T47D (cell line): ENCODE measurements at places on chromosomes 3 and 15.

- peak; percentile 46 for DNase-seq
Observed at GRCh38 chr3:196163666-196164493, 47.3 kb downstream of the ZDHHC19 start.

- no peak for DNase-seq
Observed at GRCh38 chr3:31955581-31955980, 25.5 kb downstream of the OSBPL10 start.

DNA sequence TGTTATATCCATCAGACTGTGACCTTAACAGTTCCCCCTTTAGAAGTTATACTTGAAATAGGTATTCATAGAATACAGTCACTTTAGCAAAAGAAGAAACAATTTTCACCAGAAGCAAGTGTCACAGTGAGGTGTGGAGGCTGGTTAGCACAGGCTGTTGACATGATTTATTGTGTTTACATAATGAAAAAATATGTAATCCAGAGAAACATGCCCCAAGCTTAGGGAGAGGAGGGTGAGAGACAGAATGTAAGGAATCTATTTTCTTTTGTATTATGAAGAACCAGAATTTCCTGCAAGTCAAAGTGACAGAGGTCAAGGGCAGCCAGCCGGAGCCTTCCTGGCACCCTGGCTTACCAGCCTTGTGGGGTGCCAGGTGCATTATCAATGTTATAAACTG is 4.0 kb downstream of the IL12A start:
- DNase-seq: peak; percentile 29

DNA sequence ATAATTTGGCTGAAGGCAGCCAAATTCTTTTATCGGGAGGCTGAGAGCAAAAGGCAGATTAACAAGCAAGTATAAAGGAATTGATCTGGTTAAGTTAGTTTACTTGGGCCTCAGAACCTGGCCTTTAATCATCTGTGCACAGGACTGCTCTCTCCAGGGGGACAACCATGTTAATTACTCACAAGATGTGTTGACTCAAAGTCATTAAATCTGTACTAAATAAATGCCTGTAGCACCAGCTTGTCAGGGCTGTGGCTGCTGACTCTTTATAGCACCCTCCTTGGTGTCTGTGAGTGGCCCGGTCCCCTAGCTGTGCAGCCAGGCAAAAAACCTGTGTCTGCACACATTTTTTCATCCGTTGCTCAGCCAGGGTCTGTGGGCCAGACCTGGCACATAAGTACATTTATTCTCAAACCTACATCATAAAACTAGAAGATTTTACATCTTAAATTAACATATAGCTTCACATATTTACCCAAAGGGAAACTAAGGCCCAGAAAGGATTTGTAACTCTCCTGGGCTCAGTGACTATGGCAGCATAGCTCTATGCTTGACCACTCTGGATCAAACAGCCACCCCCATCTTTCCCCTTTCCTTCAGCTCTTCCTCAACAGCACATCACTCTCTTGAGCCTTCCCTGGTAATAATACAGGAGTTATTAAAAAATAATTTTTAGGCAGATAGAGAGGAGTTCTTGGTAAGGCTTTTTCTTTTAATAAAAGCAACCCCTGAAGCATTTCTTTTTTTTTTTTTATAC is 51.4 kb downstream of the NCEH1 start:
- DNase-seq: no peak

DNA sequence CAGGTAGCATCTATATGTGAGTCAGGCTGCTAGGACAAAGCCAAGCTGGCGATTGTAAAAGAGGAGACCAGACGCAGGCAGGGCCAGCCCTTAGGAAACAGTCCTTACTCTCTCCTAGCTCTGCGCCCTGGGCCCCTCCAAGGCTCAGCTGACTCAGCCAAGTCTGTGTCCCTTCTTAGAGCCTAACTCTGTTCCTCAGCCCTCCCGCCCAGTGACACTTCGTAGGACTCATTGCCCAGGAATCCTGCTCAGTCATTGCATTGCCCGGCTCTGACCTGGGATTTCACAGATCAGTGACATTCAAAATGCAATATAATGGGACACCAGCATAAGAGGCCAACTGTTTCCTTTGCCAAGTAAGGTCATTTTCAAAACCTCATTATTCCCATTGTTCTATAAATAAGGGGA is 244.2 kb downstream of the TLE3 start:
- no peak for DNase-seq

DNA sequence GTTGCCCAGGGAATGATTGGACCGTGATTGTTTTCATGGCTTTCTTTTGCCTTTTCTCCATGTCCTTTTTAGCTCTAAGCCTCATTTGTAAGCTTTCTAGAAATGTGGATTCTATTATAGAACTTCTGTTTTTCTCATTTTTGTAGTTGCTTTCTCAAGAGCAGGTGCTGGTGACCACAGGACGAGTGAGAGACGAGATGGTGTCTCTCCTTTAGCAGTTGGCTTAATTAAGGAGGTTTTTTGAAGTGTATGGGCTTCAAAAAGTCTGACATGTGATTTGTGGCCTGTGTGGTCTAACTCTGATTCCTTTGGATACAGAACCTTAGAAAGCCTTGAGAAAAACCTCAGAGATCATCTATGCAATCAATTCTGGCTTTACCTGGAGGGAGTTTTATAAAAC is 292.8 kb downstream of the LPP start:
- DNase-seq: no peak

DNA sequence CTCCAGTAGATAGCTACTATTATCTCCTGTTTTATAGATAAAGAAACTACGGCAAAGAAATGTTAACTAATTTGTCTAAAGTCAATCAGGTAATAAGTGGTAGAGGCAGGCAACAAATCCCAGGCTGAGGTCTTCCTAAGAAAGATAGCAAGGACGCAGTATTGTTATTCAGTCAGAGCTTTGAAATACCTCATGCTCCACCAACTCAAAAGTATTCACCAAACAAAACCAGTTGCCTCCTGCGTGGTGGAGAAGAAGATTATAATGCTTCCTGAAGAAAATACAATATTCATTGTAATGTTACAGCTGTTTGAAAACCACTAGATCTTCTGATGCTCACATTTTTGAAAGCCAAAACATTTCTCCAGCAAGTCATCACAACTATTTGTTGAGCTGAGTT is 138.2 kb upstream of the CNTN4 start:
- no peak for DNase-seq

DNA sequence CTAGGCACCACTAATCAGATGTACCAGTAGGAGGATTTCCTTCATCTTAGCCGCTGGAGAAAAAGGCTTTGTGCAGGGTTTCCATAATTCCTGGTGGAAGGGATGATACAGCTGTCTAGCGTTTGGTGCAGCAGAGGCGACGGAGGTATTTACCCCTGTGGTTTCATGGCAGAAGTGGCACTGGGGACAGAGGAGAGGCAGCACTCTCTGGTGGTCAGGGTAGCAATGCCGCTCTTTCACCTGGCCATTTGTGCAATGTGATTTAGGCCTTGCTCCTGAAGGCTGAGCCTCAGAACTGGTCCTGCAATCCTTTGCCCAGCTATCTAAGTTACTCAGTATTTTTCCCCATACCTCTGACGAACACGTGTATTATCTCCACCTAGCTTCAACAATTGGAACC is 47.1 kb upstream of the BNIP2 start:
- no peak for DNase-seq

DNA sequence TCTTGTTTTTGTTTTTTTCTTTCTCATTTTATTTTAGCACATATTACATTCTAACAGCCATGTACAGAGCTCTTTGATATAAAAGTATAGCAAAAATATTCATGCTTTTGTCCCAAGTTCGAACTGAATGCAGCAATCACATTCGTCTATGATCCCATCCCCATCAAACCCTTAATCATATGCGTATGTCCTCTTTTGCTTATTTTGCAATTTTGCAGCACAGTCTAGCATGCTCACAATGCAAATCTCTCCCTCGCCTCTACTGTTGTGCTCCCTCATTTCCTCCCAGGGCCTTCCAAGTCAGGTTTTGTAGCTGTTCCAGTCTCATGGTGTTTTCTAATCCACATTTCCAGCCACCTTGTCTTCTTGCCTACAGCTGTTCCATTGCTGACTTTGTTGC is 144.6 kb upstream of the VEPH1 start:
- no peak for DNase-seq

DNA sequence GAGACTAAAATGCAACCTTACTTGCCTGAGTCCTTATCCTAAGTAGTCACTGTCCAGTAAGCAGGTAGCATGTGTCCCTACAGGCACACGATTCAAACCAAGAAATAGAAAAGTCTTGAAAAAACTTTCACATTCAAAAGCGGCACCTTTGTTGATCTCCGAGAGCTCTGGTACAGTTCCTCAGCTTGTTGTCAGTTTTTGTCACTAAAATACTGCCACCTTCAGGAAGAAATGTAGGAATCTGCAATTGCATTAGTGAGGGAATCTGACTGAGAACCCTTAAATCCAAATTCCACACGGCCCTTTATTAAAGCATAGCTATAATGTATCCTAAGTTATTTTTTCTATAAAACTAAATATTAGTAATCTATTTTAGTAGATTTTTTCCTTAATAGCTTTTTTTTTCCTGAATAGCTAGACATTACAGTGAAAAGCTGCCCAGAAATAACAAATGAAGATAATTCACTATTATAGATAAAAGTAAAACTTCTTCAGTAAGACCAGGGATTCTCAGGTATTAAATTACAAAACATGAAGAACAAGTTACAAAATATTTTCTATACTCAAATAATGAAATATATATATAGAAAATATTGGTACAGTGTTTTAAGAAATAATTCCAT is 44.0 kb downstream of the CCDC54 start:
- peak; percentile 79 for DNase-seq

DNA sequence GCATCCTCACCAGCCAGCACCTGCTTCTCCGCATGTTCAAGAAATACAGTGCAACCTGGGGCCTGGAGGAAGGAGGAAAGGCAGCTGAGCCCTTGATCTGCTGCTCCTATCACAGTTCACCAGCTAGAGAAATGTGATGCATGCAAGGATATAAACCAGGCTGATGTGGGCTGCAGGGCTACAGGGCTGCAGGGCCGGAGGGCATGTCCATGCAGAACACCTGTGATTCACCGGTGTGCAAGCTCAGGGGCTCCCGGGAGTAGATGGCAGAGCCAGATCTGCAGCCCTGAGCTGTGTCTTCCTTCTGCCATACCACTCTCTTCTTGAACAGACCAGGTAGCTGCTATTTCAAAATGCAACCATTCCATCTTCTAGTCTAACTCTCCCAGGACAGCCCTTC is 84.9 kb downstream of the HMG20A start:
- DNase-seq: no peak

GRCh38 chr3:112875561-112875960 is 28.9 kb upstream of the CD200R1L start:
- no peak for DNase-seq

DNA sequence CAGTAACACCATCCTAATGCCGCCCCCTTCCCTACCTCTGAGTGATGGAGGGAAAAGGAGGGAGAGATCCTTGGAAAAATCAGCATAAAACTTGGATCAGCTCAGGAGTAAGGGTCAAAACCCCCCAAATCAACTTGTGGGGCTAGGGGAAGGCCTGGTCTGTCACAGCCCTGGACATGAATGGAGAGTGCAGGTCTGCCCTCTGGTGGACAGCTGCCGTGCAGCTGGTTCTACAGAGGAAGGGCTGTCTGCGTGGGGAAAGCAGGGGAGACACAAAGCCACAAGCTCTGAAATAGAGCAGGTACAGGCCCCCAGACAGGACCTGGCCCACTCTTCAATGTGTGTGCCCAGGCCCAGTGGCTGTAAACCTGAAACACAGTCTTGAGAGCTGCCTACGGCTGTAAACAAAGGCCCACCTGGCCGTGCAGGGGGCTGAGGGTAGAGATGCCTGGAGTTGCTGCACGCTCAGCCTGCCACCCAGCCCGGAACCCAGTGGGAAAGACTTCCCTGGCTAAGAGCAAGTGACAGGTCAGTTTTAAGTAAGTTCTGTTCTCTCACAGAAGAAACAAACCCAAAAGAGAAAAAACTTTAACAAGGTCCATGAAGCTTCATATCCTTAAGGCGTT is 16.4 kb downstream of the CLK3 start:
- peak; percentile 66 for DNase-seq
